ENCODE measurements at places on chromosomes 3 and 15.

GRCh38 chr3:64238971-64239667 is 13.9 kb upstream of the PRICKLE2 start:
- peak; percentile 76 for DNase-seq

GRCh38 chr3:187709155-187709554 is 6.8 kb upstream of the RTP2 start:
- no peak for DNase-seq

GRCh38 chr3:194187233-194187944 is 51.4 kb downstream of the HES1 start:
- DNase-seq = no peak

DNA sequence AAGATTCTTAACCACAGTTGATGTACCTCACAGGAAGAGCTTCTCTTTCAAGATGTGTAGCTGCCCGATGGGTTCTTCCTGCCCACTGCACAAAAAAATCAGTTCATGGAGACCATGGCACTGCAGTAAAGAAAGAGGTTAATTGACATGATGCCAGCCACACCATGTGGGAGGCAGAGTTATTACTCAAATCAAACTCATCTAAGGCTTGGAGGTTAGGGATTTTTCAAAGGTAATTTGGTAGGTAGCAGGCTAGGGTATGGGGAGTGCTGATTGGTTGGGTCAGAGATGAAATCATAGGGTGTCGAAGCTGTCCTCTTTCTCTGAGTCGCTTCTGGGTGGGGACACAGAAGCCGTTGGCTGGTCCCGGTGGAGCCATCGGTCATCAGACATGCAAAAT is 57.4 kb upstream of the BDH1 start:
- DNase-seq = no peak

DNA sequence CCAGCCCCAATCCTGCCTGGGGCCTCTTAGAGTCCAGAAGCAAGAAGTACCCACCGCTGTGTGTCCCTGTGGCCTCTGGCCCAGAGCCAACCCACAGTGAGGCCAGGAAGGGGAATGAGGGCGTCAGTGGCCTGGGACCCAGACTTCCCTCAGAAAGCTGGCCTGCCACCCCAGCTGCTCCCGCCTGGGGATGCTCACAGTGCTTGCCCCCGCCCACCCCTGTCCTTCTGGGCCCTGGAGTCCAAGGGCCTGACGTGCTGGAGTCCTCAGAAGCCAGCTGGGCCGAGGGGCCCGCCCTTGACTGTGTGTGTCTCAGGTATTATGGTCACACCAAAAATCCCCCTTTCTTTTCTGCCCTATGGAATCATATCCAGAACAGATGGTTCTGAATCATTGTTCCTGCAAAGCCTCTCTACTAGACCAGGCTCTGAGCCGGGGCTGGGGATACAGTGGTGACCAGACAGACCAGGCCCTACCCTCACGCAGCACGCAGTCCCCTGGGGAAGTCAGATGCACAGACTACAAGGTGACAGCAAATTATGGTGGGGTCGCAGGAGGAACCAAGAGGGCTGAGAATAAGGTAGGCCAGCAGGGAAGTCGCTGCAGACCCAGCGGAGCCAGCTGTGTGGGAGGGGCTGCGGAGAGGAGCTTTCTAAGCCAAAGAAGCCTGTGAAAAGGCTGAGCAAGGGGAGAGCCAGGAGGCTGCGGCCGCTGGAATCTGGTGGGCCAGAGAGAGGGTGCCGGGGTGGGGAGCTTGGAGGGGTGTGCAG is 99.1 kb downstream of the VGLL4 start:
- DNase-seq = no peak

GRCh38 chr15:95302206-95302605 is 1028.3 kb upstream of the NR2F2 start:
- DNase-seq = no peak

- DNase-seq = no peak
Measured at GRCh38 chr3:58085616-58086015, 77.4 kb downstream of the FLNB start.

DNA sequence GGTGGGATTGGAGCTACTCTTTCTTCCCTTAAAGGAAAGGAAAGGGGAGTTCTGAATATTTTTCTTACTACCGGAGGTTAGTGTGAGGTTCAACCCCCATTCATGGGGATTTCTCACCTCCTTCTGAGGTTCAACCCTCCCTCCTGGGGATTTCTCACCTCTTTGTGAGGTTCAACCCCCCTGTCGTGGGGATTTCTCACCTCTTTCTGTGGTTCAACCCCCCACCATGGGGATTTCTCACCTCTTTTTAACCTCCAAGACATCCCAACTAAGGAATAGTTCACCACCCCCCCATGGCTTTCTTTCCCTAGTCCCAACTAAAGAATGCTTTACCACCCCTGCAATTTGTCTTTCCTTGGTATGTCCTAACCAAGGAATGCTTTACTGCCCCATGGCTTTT is 520.3 kb downstream of the EDEM1 start:
- no peak for DNase-seq

GRCh38 chr3:38270606-38271005 is 5.0 kb downstream of the SLC22A13 start:
- DNase-seq = no peak

DNA sequence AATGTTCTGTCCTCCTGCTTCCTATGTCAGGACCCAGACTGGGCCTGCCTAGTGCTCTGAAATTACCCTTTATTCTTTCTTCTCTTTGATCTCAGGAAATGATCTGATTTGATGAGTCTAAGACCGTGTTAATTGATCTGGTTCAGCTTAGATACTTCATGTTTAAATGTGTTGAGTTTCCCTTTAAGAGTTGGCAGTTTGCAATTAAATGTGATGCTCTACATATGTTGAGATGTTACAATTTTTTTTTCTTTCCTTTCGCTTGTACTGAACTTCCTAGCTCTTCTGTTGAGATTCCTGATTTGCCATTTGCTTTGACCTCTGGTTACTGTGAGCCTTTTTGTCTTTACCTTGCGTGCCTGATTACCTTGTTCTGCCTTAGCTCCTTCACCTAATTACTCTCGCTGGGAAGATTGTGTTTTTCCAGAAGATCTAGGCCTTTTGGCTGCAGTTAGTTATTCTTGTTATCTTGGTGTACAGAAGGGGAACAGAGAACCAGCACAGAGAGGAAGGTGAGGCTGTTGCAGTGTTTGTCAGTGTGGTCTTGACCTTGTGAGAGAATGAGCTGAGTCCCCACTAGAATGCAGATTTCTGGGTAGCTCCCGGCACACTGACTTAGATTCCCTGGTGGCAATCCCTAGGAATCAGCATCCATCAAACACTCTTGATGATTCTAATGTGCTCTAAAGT is 203.6 kb downstream of the EDEM1 start:
- no peak for DNase-seq

- no peak for DNase-seq
Measured at GRCh38 chr15:88832820-88833730, 29.8 kb downstream of the ACAN start.

Measured in left ventricle myocardium inferior (tissue), 1 donor.